ENCODE measurements at places on chromosomes 7 and 10.

- no peak for DNase-seq
Observed at GRCh38 chr10:106655636-106656035, 508.9 kb downstream of the SORCS1 start.

- no peak for DNase-seq
Observed at GRCh38 chr10:26468700-26469099, 30.6 kb downstream of the APBB1IP start.

- no peak for DNase-seq
Observed at GRCh38 chr7:31982962-31983361, 87.2 kb downstream of the PDE1C start.

DNA sequence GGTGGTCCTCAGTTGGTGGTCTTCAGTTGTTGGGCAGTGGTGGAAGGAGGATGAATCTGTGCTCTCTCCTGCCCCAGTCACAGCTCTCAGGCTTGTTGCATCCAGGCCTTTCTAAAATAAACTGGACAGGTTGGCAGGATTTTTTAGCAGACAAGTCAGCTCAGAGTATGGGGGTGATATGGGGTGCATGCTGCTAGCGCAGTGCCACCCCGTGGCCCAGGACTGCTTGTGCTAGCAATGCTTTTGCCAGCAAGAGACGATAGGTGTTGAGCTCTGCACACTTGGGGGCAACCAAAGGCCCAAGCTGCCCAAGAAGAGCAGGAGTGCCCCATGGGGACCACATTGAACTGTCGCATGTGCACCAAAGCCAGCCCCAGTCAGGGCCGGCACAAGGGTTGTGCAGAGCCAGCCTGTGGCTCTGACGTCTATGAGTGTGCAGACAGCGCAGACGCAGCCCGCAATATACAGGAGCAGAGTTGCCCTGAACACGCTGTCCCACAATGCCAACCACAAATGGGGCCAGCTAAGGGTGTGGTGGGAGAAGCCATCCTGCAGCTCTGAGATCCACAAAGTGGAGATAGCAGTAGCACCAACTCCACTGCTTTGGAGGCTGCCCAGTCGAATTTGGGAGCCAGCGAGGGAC, 49.8 kb upstream of the PDSS1 start:
- DNase-seq: no peak
